ENCODE measurements at places on chromosomes 7 and 10. TPM values are rescaled to one million over a fixed set of nuclear protein-coding genes. Genes with fewer than 3 reads are reported as not detected.

MRC1 gene
- 11.0 TPM for total RNA-seq

COPG2 gene
- 20.4 TPM for total RNA-seq

SEMA3C gene
- total RNA-seq, result 66.7 TPM

ZPBP gene
- total RNA-seq, result not detected

FOXK1 gene
- 28.3 TPM for total RNA-seq

DNA sequence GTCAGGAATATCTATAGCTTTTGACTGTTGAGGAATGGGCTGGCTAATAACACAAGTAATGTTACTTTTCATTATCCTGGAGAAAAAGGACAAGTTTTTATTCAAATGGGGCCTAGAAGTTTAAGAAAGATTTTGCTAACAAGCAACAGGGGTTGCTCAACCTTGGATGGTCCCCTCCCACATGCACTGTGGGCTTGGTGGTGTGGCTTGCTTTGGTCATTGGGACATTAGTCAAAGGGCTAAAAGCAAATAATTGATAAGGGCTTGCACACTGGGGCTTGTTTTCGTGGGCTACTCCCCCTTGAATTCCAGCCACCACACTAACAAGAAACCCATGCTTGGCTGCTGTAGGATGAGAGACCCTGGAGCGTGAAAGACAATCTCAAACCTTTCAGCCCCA is 127.6 kb downstream of the JCAD start:
- no peak for DNase-seq

- DNase-seq, result peak; percentile 30
These were observed 605 bp downstream of the SUFU start for GRCh38 chr10:102504179-102504975.

RPEL1 gene
- total RNA-seq, result not detected

PLCE1 gene
- total RNA-seq, result 45.2 TPM

GRCh38 chr7:75652788-75653187 is 86.0 kb downstream of the HIP1 start:
- no peak for DNase-seq

GRCh38 chr10:95196046-95196445 is 2.0 kb downstream of the ACSM6 start:
- DNase-seq, result no peak

DNA sequence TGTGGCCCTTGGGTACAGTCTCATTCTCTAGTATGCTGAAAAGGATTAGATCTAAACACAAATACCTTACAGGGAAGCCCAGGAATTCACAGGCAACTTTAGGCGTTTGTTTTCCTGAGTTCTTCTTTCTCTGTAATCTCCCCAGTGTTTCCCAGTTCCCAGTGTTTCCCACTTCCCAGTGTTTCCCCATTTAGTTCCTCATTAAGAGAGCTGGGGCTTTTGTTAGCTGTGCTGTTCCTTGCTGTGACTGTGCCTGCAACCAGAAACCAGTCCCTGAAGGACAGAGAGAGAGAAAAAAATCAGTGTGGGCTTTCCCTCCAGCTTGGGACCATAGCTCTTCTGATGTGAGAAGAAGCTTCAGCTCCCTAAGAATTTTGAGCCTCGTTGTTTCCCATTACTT is 802.9 kb upstream of the COBL start:
- no peak for DNase-seq

IFIT1B gene
- total RNA-seq, result not detected

All from left colon (tissue), 2 donors.